ENCODE measurements at places on chromosomes 5 and 9.
A peak's percentile ranks its signal among the peaks of the same experiment; 100 is the strongest.

- DNase-seq: no peak
Measured at GRCh38 chr5:17340379-17340778, 122.9 kb downstream of the BASP1 start.

DNA sequence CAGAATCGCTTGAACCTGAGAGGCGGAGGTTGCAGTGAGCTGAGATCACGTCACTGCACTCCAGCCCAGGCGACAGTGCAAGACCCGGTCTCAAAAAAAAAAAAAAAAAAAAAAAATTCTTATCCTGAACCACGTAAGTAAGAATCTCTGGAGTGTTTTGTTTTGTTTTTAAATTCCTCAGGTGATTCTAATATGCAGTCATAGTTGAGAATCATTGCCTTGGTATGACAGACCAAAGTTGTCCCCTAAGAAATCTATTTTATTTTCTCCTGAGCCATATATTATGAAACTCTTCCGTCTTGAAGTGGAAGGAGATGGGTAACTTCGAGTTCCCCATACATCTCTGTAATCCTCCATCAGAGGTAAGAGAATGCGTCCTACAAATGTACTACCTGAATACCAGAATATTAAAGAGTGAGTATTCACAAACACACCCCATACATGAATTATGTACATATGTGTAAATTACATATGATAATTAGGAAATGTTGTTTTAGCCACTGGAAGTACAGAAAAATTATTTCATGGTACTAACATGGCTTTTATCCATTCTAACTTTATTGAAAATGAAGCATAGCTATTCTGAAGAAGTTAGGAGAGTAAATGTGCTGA lies 26.7 kb upstream of the SVEP1 start:
- DNase-seq: no peak

GRCh38 chr5:83322273-83322924 lies 149.1 kb upstream of the VCAN start:
- no peak for DNase-seq

GRCh38 chr9:129816501-129817435 lies 7.2 kb downstream of the TOR1A start:
- DNase-seq: peak; percentile 82

- no peak for DNase-seq
Measured at GRCh38 chr5:145942201-145942600, 5.8 kb downstream of the SH3RF2 start.

DNA sequence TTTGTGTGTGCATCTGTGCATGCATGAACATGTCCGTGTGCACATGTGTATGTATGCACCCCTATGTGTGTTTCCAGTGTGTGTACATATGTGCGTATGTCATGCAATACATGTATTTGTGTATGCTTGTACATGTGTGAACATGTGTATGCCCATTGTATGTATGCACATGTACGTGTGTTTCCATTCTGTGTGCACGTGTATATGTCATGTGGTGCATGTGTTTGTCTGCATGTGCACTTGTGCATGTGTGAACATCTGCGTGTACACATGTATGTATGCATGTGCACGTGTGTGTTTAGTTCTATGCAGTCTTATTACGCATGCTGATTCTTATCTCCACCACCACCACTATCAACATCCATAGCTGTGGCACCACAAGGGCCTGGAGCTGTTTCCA lies 403.5 kb upstream of the IRX4 start:
- no peak for DNase-seq

DNA sequence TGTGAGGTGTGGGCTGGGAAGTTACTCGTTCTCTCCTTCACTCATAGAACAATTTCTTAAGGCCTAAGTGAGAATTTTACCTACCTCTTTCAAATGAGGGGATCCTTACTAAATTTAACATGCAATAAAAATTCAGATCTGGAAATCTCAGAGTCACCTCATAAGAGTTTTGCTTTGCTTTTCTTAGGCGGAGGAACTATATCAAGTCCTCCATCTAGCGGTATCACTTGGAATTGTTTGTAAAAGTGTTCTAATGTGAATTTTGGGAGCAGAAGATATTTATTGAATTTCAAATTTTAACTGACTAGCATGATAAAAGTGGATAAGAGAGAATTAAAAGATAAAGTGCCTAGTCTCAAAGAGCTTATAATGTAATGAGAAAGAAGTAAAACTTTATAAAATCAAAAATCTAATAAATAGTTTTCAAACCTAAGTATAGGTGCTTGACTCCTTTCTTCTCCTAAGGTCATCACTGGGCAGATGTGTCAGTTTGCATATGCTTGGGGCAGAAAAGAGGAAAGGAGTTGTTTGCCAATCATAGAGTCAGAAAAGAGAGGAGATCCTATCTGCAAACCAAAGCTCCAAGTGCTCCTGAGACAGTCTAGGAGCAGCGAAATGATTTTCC lies 145.7 kb upstream of the DAB2 start:
- DNase-seq: peak; percentile 71

DNA sequence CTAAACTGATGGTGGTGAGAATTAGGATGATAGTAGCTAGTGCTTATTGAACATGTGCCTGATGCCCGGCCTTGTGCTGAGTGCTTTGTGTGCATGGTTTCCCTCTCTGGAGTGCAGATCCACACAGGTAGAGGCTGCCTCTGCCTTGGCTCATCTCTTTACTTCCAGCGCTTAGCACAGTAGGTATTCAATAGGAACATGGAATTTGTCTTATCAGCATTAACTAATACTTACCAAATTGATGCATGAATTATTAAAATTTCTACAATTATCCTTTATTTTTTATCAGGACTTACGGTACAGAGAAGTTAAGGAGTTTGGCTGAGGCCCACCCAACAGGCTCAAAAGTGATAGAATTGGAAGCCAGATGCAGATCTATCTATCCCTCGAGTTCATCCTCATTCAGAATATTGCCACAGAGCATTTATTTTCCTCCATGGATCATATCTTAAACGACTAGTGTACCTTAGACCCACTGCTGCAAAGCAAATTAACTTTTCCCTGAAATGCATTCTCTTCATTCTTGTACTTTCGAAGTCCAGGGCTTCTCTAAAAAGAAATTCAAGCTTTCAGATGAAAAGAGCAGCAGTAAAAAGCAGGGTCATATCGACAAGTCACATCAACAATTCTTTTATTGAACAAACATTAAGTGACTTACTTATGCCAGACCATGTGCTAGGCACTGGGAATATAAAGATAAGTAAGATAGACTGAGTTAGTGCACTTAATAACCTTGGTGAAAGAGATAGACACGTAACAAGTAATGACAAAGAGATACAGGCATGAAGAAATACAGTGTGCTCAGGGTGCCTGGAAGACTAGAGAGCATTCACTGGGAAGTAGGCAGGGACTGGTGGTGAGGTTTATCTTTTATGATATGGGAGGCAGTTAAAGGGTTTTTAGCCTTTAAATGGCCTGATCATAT lies 290.0 kb downstream of the ARRDC3 start:
- no peak for DNase-seq

DNA sequence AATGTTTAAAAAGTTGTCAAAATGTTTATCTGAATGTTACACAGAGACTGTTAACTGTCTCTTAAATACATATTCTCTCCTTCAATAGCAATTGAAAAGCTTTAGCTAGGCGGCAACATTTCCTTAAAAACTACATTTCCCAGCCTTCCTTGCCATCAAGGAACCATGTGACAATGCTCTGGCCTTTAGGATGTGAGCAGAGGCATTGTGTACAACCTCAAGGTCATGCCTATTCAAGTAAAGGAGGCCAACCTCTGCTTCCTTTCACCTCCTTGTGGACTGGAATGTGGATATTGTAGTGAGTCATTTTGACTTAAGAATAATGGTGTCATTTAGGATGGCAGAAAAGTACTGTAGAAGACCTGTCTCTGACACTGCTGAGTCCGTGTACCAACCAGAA lies 23.7 kb upstream of the MROH2B start:
- DNase-seq: no peak

Measured in hematopoietic multipotent progenitor cell treated with erythropoietin and hydrocortisone succinate and interleukin-3 and kit ligand, for 4 days (in vitro differentiated cells).